ENCODE measurements at places on chromosomes 6 and 20.

DNA sequence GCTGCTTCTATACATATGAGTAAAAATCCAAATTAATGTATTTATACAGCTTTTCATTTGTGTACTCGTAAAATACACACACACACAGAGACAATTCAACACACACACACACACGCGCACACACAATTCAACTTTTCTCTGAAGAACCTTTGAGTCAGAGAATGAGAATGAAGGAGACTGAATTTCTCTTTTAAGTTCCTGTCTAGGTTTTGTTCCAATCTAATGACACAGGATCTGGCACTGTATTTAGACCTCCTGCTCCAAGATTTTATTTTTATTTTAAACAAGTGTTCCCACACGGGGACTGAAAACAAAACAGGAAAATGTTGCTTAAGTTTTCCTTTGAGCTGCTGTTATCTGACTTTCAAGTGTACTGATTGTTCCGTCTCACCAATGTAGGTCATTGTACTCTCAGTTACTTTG is 250.8 kb downstream of the LAMA2 start:
- no peak for DNase-seq

DNA sequence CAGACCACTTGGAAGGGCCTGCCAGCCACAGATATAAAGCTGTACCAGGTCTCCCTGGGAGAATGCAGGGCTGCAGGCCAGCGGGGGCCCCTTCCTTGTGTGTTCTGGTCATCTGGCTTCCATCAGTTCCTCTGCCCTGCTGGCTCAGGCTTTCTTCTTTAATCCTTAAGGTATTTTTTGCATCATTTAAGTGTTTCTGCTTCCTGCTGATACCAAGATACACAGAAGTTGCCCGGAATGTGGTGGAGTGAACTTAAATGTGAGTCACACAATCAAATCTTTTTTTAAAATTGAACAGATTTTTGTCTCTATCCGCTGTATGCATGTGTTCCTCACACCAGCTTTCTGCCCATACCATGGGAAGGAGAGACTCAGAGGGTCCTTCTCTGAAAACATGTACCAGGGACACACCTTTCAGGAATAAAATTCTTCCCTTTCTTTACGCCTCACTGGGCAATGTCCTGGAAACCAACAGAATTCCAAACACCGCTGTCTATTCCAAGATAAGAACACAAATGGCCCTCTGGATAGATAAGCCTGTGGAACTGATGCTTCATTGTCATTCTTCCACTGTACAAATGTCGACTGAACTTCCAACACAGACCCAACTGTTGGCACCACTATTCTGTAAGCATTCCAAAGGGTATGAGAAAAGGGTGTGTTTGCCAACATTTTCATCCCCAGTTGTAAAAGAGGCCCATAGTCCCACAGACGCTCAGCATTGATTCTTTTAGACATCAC is 206.2 kb upstream of the MYLIP start:
- DNase-seq: peak; percentile 51

GRCh38 chr6:129623008-129623732 is 86.8 kb downstream of the ARHGAP18 start:
- DNase-seq: no peak

- no peak for DNase-seq
These were observed 7.9 kb downstream of the ADRM1 start for GRCh38 chr20:62310757-62311121.

DNA sequence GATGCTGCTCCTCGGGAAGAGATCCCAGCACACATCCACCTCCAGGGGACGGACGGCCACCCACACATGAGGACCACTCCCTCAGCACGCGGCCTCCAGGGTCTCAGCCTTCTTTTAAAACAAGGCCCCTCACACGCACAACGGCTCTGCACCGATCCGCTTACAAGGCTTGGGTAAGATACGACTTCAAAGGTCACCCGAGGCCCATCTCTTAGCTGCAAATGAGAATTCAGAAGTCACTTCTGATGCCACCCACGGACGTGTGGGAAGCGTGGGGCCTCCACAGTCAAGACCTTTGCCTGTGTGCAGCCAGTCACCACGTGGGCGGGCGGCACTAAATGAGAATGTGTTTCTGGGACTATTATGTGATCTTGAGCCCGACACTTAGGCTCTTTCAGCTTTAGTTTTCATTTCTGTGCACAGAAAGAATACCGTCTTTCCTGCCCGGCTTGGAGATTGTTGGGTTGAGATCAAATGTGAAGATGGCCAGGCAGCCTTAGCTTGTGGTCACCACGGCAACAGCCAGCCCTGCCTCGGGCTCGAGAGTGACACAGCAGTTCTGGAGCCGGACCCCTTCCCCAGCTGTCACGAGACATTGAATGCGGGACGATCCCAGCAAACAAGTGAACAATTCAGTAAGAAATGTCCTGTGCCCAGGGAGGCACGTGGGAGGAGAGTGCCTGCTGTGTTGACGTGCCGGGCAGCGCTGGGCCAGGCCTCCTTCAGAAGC is 91.6 kb downstream of the RAMACL start:
- DNase-seq: no peak

GRCh38 chr20:46057856-46058598 is 29.0 kb downstream of the SLC12A5 start:
- peak; percentile 68 for DNase-seq

GRCh38 chr6:48199499-48199898 is 88.5 kb upstream of the PTCHD4 start:
- no peak for DNase-seq

- DNase-seq: peak; percentile 46
These were observed 47.7 kb upstream of the POLR1H start for GRCh38 chr6:30013291-30013922.

DNA sequence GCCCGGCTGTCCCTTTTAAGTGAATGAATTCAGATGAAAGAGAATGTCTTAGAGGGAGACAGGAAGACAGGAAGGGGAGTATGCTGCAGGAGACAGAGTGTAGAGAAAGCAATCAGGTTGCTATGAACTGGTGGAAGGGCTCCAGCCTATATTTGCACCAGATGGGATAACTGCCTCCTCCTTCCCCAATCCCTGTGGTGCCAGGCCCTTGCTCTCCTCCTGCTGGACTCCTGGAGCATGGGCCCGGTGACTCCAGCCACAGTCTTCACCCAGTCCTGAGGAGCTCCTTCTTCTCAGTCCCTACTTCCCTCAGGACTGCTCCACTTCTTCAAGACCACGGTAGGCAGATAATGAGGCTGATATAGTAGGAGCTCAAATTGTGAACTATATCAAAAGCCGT is 91.8 kb downstream of the TMEM200A start:
- DNase-seq: peak; percentile 53

- no peak for DNase-seq
These were observed 374.4 kb downstream of the PHF3 start for GRCh38 chr6:64010010-64010409.

DNA sequence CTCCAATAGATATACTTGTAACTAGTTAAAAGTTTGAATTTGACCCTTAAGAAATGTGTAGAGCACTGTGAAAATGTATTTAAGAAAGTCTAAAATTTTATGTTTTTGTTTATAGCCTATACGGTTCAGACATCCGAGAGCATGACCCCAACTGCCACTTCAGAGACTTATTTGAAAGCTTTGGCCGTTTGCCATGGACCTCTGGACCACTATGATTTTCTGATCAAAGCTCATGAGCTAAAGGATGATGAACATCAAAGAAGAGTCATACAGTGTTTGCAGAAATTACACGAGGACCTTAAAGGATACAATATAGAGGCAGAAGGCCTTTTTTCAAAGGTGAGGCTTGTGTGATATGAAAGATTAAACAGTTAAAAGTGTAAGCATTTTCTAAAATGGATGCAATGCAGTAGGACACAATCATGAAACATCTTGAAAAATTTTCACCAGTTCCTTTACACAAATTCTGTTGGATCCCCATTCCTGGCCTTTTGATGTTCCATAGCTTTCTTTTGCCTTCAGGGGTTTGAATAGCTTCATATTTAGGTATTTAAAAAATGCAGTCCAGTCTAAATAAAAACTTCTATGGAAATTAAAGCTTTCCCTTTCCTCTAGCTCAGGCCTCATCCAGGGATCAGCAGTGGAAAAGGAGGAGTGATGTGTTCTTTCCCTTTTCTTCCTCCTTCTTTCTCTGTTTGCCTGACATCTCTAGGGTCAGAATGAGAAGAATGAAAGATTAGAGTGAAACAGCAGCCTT is 29.0 kb downstream of the AFG1L start:
- DNase-seq: no peak

- no peak for DNase-seq
These were observed 126.3 kb downstream of the PRND start for GRCh38 chr20:4848041-4848440.

DNA sequence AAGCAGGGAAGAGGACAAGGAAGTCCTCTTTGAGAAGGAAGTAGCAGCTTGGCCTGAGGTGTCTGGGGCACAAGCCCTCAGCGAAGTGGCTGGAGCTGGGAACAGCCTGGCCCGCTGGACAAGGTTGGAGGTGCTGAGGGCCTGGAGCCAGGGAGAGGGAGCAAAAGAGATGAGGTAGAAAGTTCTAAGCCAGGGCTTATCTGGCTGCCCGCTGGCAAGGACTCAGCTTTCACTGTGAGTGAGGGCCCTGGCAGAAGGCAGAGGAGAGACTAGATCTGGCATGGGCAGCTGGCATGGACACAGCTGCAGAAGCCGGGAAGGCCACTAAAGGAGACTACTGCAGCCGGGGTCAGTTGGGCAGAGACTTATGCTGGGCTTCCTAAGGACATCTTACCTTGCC is 21.8 kb upstream of the PCMTD2 start:
- DNase-seq: no peak

GRCh38 chr6:169427856-169428255 is 174.2 kb upstream of the THBS2 start:
- DNase-seq: peak; percentile 82

GRCh38 chr6:44795326-44795725 is 407.8 kb downstream of the CDC5L start:
- DNase-seq: no peak

DNA sequence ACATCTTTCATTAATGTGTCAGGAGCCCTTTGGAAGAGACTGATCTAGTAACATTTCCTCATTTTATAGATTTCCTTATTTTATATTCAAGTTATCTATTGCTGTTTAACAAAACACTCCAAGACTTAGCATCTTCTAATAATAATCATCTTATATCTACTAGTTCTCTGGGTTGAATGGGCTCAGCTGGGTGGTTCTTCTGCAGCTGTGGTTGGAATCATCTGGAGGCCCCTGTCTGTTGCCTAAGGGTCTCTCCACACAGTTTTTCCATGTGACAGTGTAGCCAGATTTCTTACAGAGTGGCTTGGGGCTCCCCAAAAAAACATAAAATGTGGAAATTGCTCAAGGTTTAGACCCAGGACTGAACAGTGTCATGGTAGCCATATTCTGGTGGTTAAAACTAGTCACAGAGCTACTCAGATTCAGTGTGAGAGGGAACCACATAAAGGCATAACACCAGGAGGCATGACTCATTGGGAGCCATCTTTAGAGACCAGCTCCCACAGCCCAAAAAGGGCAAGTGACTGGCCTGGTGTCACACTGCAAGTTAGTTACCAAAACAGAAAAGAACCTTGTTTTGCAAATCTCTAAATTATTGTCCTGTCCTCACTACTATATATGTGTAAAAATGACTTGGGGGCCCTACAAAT is 11.5 kb downstream of the SLC2A10 start:
- no peak for DNase-seq
